ENCODE measurements at places on chromosomes 1 and 21.

GRCh38 chr21:42691901-42692559 lies 38.6 kb downstream of the PDE9A start:
- no peak for DNase-seq

GRCh38 chr21:15252431-15252830 lies 187.6 kb upstream of the NRIP1 start:
- no peak for DNase-seq

- no peak for DNase-seq
Observed at GRCh38 chr1:160216301-160216700, 11.1 kb downstream of the PEA15 start.

DNA sequence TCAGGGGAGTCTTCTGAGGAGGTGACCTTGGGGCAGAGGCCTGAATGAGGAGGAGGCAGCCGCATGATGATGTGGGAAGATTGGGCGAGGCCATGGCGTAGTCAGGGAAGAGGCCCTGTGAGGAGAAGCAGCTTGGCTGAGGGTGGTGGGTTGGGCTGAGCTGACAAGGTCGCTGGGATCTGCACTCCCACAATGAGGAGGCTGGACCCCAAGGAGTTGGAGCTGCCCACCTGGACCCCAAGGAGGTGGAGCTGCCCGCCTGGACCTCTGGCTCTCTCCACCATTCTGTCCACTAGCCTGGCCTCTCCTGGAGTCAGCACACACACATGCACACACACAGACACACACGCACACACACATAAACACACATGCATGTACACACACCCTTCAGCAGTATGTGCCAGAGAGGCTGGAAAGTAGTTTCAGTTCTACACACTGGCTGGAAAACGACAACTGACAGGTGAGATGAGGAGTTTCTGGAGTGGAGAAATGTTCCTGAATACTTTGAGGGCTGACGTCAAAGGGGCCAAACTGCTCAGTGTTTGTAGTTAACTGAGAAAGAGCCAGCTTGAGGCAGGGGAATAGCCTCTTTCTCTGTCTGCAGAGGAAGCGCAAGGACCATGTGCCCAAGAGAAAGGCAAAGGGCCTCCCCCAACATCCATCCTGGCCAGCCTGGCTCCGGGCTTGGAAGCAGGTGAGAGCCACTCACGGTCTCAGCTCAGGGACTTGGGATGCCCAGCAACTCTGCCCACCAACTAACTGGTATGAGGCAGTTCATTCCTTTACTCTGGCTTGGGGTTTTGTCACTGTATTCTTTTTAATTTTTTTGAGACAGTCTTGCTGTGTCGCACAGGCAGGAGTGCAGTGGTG lies 7.1 kb downstream of the SMPDL3B start:
- no peak for DNase-seq

DNA sequence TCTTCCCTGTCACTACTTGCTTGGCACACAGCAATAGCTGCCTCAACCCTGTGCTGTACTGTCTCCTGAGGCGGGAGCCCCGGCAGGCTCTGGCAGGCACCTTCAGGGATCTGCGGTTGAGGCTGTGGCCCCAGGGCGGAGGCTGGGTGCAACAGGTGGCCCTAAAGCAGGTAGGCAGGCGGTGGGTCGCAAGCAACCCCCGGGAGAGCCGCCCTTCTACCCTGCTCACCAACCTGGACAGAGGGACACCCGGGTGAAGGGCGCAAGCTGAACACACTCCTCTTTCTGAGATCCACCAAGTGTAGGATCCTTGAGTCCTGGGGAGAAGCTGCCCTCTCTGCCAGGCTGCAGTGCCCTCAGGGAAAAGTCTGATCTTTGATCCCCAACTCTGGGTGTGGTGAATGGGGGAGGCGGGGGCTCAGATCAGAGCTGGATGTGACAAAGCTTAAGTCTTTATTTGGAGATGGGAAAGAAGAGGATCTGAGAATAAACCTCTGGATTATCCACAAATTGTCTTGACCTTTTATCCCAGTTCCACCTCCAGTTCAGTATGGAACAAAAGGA lies 1.2 kb downstream of the RXFP4 start:
- DNase-seq = no peak

DNA sequence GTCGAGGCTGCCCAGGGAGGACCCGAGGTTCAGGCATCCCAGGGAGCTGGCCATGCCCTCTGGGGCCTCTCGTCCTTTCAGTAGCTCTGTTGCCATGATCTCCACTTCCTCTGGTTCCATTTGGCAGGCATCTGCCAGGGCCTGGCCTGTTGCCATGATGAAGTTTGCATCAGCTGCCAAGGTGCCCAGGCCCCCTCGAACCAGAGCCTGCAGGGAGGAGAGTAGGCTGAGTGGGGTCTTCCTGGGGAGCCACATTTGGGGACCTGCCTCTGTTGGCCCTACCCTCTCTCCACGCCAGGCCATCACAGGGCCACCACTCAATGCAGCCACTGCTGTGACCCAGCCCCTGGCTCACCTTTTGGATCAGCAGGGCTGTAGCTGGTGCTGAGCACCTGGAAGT lies 16.4 kb upstream of the KIF21B start:
- no peak for DNase-seq

DNA sequence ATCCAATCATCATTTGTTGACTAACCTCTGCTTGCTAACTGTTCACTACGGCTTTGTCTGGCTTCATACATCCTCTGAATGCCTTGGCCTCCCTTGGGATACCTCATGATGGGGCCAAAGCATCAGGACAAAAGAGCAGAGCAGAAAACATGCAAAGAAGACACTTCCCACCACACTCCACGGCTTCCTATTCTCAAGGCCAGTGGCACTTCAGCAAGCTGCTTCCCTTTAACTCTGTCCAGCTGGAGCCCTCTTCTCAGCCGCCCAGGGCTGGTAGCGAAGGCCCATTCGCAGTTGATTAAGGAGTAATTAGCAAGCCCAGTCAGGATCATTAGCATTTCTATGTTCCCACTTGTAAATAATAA lies 224.3 kb upstream of the FGGY start:
- no peak for DNase-seq

- no peak for DNase-seq
Observed at GRCh38 chr1:196593955-196594354, 14.3 kb downstream of the KCNT2 start.

All from testis (tissue), 5 donors.